ENCODE measurements at places on chromosomes 2 and 18.

GRCh38 chr18:49869354-49869753 is 56.0 kb upstream of the ACAA2 start:
- DNase-seq, result no peak

GRCh38 chr2:173021939-173022371 is 53.7 kb upstream of the MAP3K20 start:
- DNase-seq, result no peak

DNA sequence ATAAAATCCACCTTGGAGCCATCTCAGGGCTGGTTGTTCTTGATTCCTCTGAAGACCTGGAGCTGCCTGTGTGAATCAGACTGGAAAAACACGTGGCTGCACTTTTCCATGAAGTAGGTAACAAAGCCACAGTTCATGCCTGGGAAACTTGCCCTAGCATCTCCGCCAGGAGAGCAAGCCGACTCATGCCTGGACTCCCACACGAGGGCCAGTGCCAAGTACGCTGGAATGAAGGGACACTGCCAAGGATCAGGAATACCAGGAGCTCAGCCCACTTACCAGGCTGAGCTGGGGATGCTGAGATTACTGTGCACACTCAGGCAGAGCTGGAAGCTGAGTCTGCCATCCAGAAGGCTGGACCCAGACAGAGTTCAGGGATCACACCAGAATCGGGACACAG is 10.9 kb upstream of the FHL2 start:
- no peak for DNase-seq

DNA sequence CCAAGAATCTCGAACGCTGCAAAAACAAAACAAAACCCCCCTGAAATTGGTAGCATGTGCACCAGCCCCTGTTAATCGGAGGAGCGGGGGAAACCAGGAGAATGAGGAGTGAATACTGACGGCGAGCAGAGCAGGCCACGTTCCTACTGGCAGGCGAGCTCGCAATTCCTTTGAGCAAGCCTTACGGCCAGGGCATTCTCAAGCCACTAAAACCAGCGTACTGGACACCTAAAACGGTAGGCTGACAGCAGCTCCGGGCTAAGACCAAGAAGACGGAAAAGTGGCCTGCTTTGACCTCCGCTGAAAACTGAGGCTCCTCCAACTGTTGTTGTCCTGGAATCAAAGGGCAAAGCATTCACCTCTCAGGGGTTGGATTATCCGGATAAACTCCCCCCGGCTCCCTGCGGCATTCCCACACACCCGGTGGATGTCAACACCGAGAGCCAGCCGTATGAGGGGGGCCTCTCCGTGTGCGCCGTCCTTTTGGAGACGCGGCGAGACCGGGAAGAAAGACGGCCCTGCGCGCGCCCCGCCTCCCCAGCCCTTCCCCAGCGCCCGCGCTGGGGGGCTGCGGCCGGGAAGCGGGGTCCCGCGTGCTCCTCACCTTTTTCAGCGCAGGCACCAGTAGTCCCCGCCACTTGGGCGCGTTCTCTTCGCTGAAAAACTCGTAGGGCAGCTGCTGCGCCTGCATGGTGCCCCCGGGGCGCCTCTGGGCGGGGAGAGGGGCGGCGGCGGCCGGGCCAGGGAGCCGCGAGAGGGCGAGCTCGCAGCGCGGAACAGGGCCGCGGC is 925 bp downstream of the SOS1 start:
- peak; percentile 64 for DNase-seq

All from stimulated activated CD4-positive, alpha-beta T cell treated with anti-CD3 and anti-CD28 coated beads, Interleukin-2, amount 100 ng/mL, for 24 hours (primary cell).